Stimulated activated CD4-positive, alpha-beta T cell treated with anti-CD3 and anti-CD28 coated beads, Interleukin-15, amount 100 ng/mL, for 24 hours (primary cell): ENCODE measurements at places on chromosomes 16 and 17.
A peak's percentile ranks its signal among the peaks of the same experiment; 100 is the strongest.

DNA sequence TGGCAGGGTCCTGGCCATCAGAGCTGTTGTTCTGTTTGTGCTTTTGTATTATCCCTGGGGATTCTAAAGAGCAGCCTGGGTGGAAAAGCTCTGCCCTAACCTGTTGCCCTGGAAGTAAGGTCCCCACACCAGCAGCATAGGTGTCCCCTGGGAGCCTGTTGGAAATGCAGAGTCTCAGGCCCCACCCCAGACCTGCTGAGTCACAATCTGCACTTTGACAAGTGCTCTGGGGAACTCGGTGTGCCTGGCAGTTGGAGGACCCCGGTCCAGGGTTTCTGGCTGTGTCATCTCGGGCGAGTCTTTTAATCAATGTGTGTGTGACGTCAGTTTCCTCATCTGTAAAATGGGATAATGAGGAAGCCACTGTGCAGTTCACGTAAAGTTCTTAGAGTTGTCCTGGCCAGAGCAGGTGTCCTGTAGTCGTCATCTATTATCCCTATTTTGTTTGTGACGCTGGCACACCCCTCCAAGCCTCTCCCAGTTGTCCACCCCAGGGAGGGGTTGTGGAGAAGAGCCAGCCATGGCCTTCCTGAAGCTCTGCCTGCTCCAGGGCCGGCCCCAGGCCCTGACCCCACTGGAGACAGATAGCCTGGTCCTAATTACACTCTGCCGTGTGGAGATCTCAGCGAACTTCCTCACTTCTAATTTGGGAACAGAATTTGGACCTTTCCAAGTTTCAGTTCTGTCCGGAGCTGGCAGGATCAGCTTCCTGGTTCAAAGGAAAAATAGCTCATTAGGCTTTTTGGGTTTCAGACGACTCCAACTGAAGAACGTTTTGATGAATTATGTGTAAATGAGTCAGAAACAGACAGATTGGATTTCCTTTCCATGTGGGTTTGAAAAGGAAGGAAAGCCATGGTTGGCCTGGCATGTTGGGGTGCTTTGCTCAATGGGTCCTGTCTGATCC lies 295.7 kb upstream of the FOXF1 start:
- DNase-seq = no peak

DNA sequence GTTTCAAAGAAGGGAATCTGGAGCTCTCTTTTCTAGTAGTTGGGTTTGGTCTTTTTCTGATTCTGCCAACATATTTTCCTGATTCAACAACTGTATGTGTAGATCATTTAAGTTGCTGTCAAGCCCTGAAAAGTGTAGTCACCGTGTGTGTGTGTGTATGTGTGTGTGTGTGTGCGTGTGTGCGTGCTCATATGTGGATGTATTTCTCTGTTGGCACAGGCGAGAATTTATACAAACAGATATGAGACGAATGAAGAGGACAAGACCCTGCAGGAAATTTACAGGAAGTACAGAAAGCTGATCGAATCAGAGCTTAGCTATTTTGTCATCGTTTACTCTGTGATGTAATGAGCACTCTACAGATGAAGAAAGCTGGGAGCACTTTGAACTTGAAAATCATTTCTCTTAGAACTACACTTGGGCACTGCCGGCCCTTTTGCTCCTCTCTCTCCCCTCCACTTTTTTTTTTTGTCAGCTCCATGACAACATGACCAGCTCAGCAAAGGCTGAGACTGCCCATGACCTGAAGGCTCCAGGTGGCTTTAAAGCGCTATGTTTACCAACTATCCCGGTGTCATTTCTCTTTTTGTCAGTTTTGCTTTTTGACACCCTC lies 11.2 kb downstream of the FBXO39 start:
- no peak for DNase-seq

DNA sequence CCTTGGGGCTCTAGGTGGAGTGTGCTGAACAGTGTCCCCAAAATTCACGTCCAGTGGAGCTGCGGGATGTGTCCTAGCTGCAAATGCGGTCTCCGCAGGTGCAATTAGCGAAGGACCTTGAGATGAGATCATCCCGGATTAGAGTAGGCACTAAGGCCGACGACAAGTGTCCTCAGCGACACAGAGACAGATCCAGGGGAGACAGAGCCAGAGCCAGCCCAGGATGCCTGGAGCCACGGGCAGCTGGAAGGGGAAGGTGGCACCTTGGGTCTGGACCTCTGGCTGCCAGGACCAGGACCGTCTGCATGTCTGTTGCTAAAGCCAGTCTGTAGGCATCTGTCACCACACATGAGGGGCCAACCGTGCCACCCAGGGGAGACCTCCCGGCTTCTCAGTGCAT lies 24.5 kb downstream of the SLC7A5 start:
- DNase-seq = no peak

GRCh38 chr16:11359370-11359769 lies 14.1 kb downstream of the RMI2 start:
- DNase-seq = no peak

GRCh38 chr16:19871721-19872120 lies 12.9 kb downstream of the GPRC5B start:
- no peak for DNase-seq

DNA sequence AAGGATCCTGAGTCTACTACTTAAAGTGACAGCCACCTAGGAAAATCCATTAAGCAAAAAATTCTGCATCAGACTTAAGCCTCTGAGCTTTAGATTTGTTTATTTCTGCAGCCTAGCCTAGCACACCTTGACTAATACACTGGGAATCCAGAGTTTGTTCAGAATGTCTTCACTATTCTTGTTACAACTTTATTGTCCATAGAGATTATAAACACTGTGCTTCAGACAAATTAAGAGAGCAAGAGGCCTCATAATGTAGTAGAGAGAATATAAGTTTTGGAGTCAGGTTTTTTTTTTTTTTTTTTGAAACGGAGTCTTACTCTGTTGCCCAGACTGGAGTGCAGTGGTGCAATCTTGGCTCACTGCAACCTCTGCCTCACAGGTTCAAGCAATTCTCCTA lies 8.9 kb upstream of the THUMPD1 start:
- no peak for DNase-seq

DNA sequence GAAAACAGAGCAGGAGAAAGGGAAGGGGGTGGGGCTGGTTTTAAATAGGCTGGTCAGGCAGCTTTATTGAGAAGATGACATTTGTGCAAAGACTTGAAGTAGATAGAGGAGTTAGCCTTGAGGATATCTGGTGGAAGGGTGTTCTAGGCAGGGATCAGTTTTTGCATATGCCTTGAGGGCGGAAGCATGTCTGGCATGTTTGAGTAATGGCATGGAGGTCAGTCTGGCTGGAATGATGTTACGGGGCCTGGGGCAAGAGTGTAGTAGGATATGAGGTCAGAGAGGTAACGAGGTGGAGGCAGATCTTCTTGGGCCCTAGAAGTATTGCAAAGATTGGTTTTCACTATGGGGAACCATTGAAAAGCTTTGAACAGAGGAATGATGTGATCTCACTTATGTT lies 4.8 kb downstream of the RABEP1 start:
- DNase-seq = no peak

- no peak for DNase-seq
Observed at GRCh38 chr16:68640972-68641371, 4.1 kb upstream of the CDH3 start.

DNA sequence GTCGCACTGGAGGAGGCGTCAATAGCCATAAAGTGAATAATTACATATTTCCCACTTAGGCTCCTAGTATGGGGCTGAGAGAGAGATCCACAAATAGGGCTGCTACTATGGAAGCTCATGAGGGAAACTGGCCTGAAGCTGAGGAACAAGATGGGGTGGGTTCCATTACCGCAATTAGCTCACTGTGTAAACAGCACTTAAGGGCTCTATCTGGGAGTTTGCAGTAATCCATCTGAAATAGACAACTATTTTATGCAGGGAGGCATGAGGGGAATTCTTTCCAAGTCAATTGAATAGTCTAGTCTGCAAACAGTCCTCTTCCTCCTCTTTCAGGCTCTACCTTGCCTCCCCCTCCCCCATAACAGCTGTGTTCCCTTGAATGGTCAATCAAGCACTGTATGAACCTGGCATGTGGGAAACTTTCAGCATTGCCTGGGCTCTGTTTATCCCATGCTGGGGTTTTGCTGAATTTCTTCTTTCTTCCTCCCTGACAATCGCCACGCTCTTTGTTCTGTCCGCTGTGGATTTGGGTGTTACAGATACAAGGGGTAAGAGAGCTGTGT lies 56.1 kb upstream of the MAF start:
- DNase-seq = no peak

GRCh38 chr17:78665952-78666920 lies 89.0 kb upstream of the DNAH17 start:
- DNase-seq = peak; percentile 67

DNA sequence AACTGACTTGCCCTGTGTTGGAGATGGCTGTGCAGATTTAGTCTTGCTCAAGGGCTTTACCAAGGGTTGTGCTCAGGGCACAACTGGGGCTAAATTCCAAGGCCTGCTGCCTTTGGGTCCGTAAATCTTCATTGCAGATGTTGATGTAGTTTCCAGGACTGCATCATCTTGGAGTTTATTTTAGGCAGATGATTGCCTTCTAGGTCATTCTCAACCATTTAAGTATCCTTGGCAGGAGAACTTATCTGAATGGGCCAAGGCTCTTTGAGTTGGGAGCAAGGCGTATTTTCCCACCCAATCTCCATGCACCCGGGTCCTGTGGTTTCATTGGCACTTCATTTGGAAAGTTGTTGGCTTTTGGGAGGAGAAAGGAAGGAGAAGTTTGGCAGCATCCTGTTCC lies 200.3 kb downstream of the MSI2 start:
- DNase-seq = no peak

- no peak for DNase-seq
Observed at GRCh38 chr17:82247182-82247823, 18.5 kb downstream of the SLC16A3 start.

DNA sequence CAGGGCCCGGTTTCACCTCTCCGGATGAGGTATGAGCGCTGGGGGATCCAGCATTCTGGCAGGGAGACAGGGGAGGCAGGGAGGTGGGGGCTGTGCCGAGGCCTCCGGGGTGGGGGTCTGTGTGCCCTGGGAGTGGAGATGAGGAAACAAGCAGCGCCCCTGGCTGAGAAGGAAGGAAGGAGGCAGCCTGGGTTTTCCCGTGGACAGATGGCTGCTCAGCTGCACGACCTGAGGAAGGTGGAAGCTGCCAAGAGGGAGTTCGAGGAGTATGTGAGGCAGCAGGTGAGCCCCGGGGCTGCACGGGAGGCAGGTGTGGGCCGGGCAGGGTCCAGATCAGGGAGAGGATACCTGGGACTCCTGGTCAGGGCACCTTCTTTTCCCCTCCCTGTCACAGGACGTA lies 4.3 kb downstream of the RNF112 start:
- no peak for DNase-seq

- no peak for DNase-seq
Observed at GRCh38 chr17:28493460-28493859, 12.7 kb upstream of the FOXN1 start.

DNA sequence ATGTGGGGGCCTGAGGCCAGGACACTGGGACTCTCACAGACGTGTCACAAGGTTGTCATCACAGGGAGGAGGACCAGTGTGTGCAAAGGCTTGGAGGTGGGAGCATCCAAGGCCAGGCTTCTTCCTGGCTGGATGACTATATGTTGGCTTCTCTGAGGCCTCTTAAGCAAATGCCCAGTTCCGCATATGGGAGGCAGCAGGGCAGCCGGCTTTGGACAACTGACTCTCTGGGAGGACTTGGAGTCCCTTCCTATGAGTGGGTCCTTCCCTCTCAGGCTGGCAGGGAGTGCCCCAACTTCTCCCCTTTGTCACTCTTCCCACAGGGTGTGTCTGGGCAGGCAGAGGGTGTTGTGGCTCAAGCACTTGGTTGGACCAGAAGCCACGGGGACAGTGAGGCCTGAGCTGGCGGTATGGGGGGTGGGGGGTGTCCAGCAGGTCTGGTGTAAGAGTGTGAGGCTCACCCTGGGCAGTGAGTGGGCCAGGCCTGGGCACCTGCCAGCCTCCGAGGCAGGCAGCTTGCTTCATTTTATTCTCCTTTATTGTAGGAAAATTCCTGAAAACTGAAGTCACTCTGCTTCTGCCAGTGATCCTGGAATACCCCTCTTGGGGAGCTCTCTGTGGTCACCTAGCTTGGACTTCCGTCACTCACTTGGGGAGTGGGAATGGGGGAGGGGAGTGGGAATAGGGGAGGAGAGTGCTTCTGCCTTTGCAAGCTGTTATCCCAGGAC lies 14.9 kb downstream of the ADGRG1 start:
- DNase-seq = no peak
